Naive thymus-derived CD4-positive, alpha-beta T cell (primary cell): ENCODE measurements at places on chromosomes 4 and X. TPM values are rescaled to one million over a fixed set of nuclear protein-coding genes. Genes with fewer than 3 reads are reported as not detected.

The TAF7L gene
- total RNA-seq, result not detected

The MAGEC1 gene
- not detected in 2 replicates for total RNA-seq

The TLR1 gene
- 41.9 TPM for total RNA-seq

The UTP14A gene
- total RNA-seq, result 14.3 TPM

The ADAMTS3 gene
- total RNA-seq, result not detected

The ESX1 gene
- total RNA-seq, result not detected
